ENCODE measurements at places on chromosomes 16 and 17. TPM values are rescaled to one million over a fixed set of nuclear protein-coding genes. Genes with fewer than 3 reads are reported as not detected.

DNA sequence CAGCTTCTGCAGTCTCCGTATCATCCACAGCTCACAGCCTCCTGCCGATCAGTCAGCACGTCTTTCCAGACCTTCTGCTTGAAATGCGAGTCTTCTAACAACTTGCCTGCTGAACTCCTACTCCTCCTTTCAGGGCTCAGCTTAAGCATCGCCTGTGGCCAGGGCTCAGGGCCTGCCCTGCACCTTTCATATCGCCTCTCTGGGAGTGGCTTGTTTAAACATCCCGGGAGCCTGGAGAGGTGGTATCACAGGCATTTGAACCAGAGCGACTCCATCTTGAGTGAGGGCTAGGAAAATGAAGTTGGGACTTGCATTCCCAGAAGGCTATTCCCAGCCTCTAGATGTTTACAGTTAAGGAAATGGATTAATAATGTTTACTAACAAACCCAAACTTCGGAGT, 13.9 kb upstream of the CYB561 start:
- H3K27ac ChIP-seq: no peak overlapping the region
- no peaks in the 10 kb centered on the region for H3K36me3 ChIP-seq
- H3K4me1 ChIP-seq: no peaks in the 10 kb centered on the region
- no peak for DNase-seq
- no peaks in the 10 kb centered on the region for H3K27me3 ChIP-seq
- no peak overlapping the region for H3K4me3 ChIP-seq

DNA sequence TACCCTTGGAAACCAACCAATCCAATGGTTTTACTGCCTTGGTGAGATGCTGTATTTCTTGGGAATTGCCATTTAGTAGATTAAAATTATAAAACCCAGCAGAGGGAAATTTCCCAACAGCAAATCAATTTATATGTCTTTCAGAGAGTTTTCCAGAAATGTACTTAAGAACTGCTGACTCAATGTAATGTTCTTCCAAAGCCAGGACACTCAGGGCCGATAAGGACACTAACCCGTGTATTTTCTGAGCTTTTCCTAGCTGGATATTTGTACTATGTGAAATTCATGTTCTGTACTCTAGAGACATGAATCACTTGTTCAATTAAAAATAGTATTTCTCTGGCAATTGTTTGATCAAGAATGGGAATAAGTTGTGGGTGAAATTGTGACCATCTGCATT, 121.4 kb downstream of the KCNJ2 start:
- H3K4me3 ChIP-seq: no peak overlapping the region
- no peaks in the 10 kb centered on the region for H3K4me1 ChIP-seq
- H3K27ac ChIP-seq: no peak overlapping the region
- no peaks in the 10 kb centered on the region for H3K27me3 ChIP-seq

DNA sequence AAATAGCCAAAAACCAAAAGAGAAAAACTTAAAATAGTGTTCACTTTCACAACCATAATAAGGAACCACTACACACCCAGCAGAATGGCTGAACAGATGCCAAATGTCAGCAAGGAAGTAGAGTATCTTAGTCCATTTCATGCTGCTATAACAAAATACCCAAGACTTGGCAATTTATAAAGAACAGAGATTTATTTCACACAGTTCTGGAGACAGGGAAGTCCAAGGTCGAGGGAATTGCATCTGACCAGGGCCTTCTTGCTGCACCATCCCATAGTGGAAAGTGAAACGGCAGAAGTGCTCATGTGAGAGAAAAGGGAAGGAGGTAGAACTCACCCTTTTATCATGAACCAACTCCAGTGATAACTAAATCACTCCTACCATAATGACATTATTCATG, 33.8 kb upstream of the CCL22 start:
- no peaks in the 10 kb centered on the region for H3K4me1 ChIP-seq
- H3K36me3 ChIP-seq: no peaks in the 10 kb centered on the region
- H3K27ac ChIP-seq: no peak overlapping the region
- H3K27me3 ChIP-seq: no peaks in the 10 kb centered on the region
- no peak for DNase-seq

- H3K4me1 ChIP-seq: peaks cover 2% of the 10 kb centered on the region
- no peaks in the 10 kb centered on the region for H3K27me3 ChIP-seq
- peaks cover 6% of the 10 kb centered on the region for H3K36me3 ChIP-seq
- H3K4me3 ChIP-seq: no peak overlapping the region
Observed at GRCh38 chr17:14098246-14098645, 28.9 kb downstream of the COX10 start.

- H3K4me1 ChIP-seq: no peaks in the 10 kb centered on the region
- H3K27ac ChIP-seq: no peak overlapping the region
- H3K27me3 ChIP-seq: peaks cover 14% of the 10 kb centered on the region
- no peaks in the 10 kb centered on the region for H3K36me3 ChIP-seq
- no peak overlapping the region for H3K4me3 ChIP-seq
Observed at GRCh38 chr17:70256751-70257150, 87.4 kb downstream of the KCNJ2 start.

- peak overlapping the region; percentile 67 for H3K27ac ChIP-seq
- peaks cover 16% of the 10 kb centered on the region for H3K27me3 ChIP-seq
- peak; percentile 84 for DNase-seq
- H3K4me1 ChIP-seq: no peaks in the 10 kb centered on the region
- no peaks in the 10 kb centered on the region for H3K36me3 ChIP-seq
Observed at GRCh38 chr16:79599256-79599836, 1.2 kb downstream of the MAF start.

GRCh38 chr16:14050291-14051027, 20.7 kb upstream of the MRTFB start:
- no peaks in the 10 kb centered on the region for H3K27me3 ChIP-seq
- DNase-seq: peak; percentile 95
- H3K27ac ChIP-seq: peak overlapping the region; percentile 21
- H3K4me1 ChIP-seq: peaks cover 10% of the 10 kb centered on the region
- no peaks in the 10 kb centered on the region for H3K36me3 ChIP-seq

DNA sequence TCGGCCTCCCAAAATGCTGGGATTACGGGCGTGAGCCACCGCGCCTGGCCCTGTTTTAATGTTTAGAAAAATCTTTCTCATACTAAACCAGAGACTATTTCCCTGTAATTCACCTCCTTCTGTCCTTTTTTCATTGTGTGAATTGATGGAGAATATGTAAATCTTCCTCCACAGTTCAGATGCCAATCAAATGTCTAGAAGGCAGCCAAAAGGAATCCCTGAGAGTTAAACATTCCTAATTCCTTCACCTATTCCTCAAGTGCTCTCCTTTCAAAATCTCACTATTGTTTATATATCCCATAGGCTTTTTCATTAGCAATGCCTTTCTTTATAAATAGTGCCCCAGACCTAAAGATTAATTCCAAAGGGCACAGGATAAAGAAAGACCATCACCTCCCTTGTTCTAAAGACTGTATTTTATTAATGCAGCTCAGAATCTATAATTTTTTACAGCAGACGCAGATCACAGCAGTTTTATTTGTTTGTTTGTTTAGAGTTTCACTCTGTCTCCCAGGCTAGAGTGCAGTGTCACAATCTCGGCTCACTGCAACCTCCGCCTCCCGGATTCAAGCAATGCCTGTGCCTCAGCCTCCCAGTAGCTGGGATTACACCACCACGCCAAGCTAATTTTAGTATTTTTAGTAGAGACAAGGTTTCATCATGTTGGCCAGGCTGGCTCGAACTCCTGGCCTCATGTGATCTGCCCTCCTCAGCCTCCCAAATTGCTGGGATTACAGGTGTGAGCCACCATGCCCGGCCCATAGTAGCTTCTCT, 30.5 kb downstream of the COPZ2 start:
- no peak for DNase-seq
- H3K27me3 ChIP-seq: peaks cover 7% of the 10 kb centered on the region
- peaks cover 16% of the 10 kb centered on the region for H3K4me1 ChIP-seq
- peak overlapping the region; percentile 50 for H3K27ac ChIP-seq

DNA sequence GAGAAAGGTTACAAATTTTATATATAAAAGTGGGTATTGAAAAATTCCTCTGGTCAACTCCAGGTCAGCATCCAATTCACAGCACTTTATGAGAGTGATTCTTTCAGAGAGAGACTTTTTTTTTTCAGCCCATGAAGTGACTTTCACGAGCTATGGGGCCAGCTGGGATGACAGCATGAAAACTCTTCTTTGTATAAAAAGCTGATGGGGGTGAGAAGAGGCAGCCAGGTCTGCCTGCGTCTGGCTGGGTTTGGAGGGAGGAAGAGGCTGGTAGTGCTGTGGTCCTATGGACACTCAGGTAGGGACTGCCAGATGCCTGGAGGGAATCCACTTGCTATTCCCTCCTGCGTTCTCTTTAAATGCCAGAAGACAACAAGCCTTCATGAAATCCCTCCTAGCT, 250.6 kb downstream of the UTP18 start:
- no peak overlapping the region for H3K27ac ChIP-seq
- DNase-seq: no peak
- H3K36me3 ChIP-seq: no peaks in the 10 kb centered on the region
- peaks cover under 1% of the 10 kb centered on the region for H3K27me3 ChIP-seq

Gene G6PC3
- total RNA-seq: 94.5 TPM

Gene PRSS21
- total RNA-seq: not detected

Gene IL21R
- total RNA-seq: not detected

Gene SOX9
- 1.3 TPM for total RNA-seq

Gene MPRIP
- total RNA-seq: 174 TPM

Gene PIGL
- total RNA-seq: 51.4 TPM

Gene PRAC1
- not detected for total RNA-seq

Measured in endodermal cell (in vitro differentiated cells).